ENCODE measurements at places on chromosomes 4 and X. TPM values are rescaled to one million over a fixed set of nuclear protein-coding genes. Genes with fewer than 3 reads are reported as not detected.

TCEAL7 gene
- total RNA-seq = 54.0 TPM

TMEM187 gene
- 10.9 TPM for total RNA-seq

NDNF gene
- not detected for total RNA-seq

ANKRD37 gene
- total RNA-seq = 7.3 TPM

IL21 gene
- not detected for total RNA-seq

FNIP2 gene
- total RNA-seq = 42.9 TPM

AGA gene
- 3.5 TPM for total RNA-seq

GAGE10 gene
- not detected for total RNA-seq

PABPC4L gene
- total RNA-seq = 2.3 TPM

OTOP1 gene
- total RNA-seq = not detected

SRPX2 gene
- 42.1 TPM for total RNA-seq

ASB9 gene
- total RNA-seq = 1.1 TPM

TMEM47 gene
- 69.2 TPM for total RNA-seq

TMPRSS11F gene
- total RNA-seq = not detected

ARMCX1 gene
- total RNA-seq = 135 TPM

MAOA gene
- total RNA-seq = 2.5 TPM

PPA2 gene
- total RNA-seq = 125 TPM

SPIN3 gene
- 9.0 TPM for total RNA-seq

CCDC149 gene
- 5.1 TPM for total RNA-seq

MAGEA9B gene
- total RNA-seq = not detected

DNA sequence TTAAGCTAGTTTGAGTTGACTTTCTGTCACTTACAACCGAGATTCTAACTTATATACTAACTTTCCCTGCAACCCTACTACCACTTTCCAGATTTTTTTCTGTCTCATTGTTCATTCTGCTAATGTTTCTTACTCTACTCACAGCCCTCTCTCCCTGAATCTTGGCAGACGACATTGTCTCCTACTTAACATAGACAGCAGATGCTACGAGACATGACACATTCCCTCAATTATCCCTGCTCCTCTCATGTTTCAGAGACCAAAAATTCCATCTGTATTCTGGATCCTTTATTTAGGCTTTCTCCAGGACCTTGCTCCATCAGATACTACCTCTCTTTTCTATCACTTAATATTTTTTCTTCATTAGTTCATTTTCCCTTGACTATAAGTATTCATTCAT lies 379.1 kb upstream of the TEX13C start:
- no peak for DNase-seq

DNA sequence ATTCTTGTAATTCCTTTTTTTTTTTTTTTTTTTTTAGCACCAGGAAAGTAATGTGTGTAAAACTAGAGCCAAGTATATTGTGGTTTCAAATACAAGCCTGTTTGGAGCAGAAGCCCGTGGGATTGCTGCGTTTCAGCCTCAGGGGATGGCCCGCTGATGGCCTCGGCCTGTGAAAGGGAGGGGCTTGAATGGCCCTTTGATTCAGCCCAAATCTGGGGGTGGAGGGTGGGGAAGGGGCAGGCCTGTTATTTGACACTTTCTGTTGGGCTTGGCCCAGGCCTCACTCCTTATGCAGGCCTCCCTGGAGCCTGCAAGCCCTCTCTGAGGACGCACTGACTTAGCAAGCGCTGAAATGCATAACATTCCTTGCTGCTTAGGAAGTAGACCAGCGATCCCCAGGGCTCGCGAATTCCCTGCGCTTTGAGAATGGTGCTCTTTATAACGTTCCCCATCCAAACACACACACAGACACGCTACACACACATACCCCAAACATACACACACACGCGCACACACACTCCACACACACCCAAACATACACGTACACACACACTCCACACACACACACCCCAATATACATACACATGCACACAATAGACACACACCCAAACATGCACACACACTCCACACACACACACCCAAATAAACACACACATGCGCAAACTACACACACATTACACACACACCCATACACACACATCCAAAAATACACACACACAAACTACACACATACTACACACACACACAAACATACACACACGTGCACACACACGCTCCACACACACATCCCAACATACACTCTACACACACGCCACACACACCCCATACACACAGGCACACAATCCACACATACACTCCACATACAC lies 29.6 kb downstream of the TLR10 start:
- DNase-seq = peak; percentile 97

GRCh38 chr4:152586668-152587067 lies 50.8 kb upstream of the FBXW7 start:
- DNase-seq = no peak

GRCh38 chrX:81662381-81662780 lies 460.5 kb downstream of the SH3BGRL start:
- DNase-seq = peak; percentile 37

GRCh38 chr4:140645614-140646412 lies 77.1 kb upstream of the UCP1 start:
- DNase-seq = no peak

DNA sequence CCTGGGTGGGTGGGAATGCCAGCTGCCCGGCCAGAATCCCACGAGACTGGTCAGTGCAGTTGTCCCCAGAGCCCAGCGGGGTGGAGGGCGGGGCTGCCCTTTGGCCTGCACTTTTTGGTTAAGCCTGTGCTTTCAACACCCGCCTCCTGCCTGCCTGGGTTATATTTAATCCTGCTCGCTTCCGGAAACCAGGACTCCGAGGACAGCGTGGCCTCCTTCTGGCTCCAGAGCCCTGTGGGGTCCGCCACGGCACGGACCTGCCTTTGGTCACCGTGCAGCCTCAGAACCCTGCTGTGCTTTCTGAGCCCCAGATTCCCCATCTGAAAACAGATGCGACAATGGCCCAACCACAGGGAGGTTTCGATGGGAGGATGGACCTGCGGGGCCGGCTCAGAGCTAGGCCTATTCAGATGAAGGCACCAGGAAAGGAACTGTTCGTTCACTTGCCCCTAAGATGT lies 29.4 kb upstream of the KIAA0232 start:
- DNase-seq = peak; percentile 61

DNA sequence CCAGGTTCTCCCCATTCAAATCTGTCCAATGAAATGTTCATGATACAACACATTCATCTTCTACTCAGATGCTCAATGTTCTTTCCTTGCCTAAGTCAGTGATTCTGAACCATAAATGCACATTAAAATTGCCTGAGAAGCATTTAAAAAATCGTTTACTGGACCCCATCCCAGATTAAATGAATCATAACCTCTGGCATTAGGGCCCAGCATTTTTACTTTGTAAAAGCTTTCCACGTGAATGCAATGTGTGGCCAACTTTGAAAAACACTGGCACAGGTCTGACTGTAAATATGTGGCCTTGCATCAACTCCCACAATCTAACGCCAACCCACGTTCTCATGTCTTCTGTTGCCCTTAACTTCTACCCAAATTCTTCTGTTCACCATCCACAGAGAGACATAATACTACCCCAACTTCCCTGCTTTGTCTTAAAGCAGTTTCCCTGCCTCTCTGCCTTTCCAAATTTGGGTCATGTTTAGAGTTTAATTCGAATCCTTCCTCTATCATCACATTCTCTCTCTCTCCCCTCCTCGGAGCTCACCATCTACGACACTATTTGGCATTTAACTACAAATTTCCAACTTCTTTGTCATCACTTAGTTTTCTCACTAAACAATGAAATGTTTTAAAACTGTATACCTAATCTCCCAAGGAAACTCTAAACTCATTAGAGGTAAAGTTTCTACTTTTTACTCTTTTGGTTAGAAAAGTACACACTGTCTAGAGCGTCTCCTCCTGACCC lies 78.7 kb downstream of the PRKG2 start:
- peak; percentile 60 for DNase-seq

GRCh38 chrX:154547245-154548027 lies at the start of gene IKBKG:
Gene IKBKG (plus strand): TSS chrX:154547620. CDS start chrX:154552003, 4,383 bp downstream.
- DNase-seq = peak; percentile 88

DNA sequence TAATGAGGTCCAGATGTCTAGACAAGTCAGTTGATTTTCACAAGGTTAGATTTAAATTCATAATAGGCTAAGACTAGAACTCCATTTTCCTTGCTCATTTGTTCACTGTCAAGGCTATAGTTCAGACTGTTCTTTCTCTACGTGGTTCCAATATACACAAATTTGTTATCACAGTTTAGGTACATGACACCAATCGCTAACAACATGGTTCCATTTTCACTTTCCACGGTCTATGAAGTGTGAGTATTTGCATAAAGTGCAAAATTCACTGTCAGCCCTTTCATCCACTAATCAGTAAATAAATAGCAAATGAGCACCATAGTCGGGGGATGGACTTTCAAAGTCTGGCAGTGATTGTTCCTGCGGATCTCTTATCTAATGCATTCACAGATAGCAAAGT lies 315.7 kb upstream of the SPOCK3 start:
- no peak for DNase-seq

- DNase-seq = peak; percentile 89
These were observed 37.2 kb upstream of the CPEB2 start for GRCh38 chr4:14965071-14965470.

DNA sequence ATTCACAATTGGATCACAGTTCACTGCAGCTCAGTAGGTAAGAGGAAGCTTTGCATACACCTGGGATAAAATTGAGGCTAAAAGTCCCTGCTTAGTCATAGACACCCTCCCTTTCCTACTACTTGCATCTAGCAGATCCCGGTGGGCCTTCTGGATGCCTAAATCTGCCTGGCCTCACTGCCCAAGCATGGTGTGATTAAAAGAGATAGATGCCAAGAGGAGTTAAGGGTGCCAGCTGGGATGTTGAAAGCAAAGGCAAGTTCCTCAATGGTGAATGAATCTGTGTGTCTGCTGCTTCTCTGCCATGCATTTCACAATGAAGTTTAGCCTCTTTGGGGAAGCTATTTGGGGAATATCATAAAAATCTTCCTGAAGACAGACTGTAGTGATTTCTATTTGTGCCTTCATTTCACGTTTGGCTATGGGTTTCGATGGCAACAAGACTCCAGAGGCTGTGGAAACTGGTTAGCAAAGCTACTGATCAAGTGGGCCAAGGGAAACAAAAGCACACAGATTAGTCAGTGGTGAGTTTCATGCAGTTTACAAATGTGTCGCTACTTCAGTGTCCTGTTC lies 534.0 kb downstream of the ANKRD50 start:
- no peak for DNase-seq

DNA sequence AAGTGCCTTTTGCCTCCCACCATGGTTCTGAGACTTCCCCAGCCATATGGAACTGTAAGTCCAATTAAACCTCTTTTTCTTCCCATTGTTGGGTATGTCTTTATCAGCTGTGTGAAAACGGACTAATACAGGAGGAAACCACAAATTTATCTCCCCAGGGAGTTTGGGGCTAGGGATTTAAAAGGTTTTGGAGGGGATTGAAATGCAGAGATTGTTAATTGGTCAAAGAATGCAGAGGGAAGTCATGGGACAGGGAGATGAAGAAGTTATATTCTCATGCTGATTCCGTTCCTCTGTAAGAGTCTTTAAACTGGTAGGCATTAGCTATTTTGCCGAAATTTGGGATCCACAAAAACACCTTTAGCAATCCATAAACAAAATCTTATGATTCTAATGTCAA lies 57.9 kb downstream of the TKTL2 start:
- DNase-seq = no peak

DNA sequence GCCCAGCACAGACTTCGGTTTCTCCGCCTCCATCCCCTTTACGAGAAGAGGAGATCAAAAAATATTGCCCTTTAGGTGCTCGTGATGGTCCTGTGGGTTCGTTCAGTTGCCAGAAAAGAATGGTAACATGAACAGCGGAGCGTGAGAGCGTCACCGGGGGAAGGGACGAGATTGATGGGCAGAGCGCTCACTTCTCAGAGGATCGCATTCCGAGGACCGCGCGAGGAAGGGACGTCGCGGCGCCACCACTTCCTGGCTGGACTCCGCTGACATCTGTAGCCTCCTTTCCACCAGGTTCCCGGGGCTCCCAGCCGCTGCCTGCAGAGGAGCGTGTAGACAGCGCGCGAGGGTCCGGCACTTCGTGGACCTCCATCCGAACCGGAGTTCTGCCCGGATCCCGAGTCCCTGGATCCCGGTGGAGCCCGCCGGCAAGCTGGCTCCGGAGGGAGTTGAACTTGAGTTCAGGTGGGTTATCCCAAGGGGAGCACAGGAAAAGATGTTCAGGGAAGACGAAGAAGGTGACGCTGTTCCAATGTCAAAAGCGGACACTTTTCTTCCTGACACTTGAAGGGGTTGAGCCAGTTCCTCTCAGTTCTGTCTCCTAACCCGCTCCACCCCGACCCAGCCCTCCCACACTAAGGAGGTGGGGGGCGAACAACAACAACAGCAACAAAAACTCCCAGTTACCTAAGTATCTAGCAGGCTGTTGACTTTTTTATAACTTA lies 484 bp downstream of the GALNTL6 start:
- no peak for DNase-seq

DNA sequence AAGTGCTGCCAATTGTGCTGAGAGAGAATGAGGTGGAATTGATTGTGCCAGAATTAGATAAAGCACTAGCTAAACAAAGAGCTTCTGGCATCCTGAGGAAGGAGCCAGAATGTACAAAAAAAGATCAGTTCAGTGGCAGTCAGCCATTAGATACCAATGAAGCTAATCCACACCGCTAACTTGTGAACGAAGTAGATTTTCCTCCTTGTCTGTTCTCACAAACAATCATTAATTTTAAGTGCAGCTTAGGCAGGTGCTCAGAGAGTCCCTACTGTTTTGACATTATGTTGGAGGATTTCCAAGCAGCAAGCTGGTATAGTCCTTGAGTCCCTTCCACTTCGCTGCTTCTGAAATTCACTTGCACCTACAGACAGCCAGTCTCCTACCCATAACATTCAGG lies 617.4 kb downstream of the CENPC start:
- peak; percentile 9 for DNase-seq

DNA sequence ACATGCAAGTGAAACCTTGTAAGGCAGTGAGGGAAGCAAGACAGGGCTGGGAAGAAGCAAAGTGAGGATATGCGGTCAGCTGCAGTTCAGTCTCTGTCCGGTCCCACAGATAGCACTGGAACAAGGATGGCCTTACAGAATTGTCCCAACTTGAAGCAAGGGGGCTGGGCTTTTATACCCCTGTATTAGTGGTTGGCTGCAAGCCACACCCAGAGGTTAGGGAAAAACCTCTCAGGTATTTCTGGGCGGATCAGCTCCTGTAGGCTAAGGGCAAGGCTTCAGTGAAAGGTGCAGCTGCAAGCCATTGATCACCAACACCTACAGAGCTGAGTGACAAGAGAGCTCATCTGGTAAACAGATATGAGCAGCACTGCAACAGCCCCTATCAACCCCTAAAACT lies 89.0 kb downstream of the KDR start:
- no peak for DNase-seq

GRCh38 chr4:184433258-184433892 lies 41.0 kb downstream of the IRF2 start:
- DNase-seq = no peak

- no peak for DNase-seq
These were observed 157.9 kb downstream of the GBA3 start for GRCh38 chr4:22850630-22851029.

GRCh38 chrX:152821145-152821765 lies 9.3 kb downstream of the CETN2 start:
- peak; percentile 33 for DNase-seq

DNA sequence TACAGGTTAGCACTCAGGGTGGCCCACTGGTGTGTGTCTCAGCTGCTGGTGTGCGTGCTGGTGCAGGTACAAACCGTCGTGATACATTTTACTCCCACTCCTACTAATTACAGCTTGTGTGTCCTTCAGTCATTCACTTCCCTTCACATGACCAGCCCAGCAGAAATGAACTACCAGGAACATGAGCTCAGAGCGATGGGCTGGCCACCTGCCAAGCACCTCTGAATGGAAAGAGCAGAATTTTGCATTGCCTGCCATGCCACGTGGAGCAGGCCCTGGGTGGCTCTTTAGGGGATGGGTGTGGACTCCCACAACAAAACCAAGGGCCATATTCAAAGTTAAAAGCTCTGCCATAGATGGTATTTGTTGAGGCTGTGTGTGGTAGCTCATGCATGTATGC lies 58.9 kb upstream of the PGM2 start:
- DNase-seq = peak; percentile 36
